ENCODE measurements at places on chromosomes 16 and 17. TPM values are rescaled to one million over a fixed set of nuclear protein-coding genes. Genes with fewer than 3 reads are reported as not detected.

NPIPA7 gene
- total RNA-seq = 9.7 TPM

NLGN2 gene
- total RNA-seq = 17.5 TPM

ZP2 gene
- not detected for total RNA-seq

ASGR1 gene
- total RNA-seq = 1.2 TPM

SLC6A2 gene
- 0.05 TPM for total RNA-seq

PABPN1L gene
- not detected for total RNA-seq

FZD2 gene
- 37.5 TPM for total RNA-seq

GJC1 gene
- 26.1 TPM for total RNA-seq

RHBDF1 gene
- total RNA-seq = 28.2 TPM

CASKIN1 gene
- 0.47 TPM for total RNA-seq

ACSM3 gene
- total RNA-seq = 2.9 TPM

ABAT gene
- 0.26 TPM for total RNA-seq

TEX14 gene
- 0.33 TPM for total RNA-seq

SLC13A2 gene
- total RNA-seq = 0.10 TPM

CACNG5 gene
- not detected for total RNA-seq

WFIKKN2 gene
- 0.02 TPM for total RNA-seq

CCDC102A gene
- total RNA-seq = 9.3 TPM

NOL3 gene
- 108 TPM for total RNA-seq

EVPL gene
- total RNA-seq = 17.0 TPM

TP53TG3C gene
- total RNA-seq = not detected

NPEPPS gene
- total RNA-seq = 53.4 TPM

CD300H gene
- not detected for total RNA-seq

IKZF3 gene
- not detected for total RNA-seq

TLCD2 gene
- 1.6 TPM for total RNA-seq

OR2C1 gene
- total RNA-seq = not detected

FAM234A gene
- 49.1 TPM for total RNA-seq

SCGB1C2 gene
- not detected for total RNA-seq

ATP2C2 gene
- 0.22 TPM for total RNA-seq

CTRL gene
- total RNA-seq = 1.9 TPM

FOXO3B gene
- total RNA-seq = 4.2 TPM

KIF2B gene
- total RNA-seq = not detected

AATK gene
- 0.55 TPM for total RNA-seq

SOST gene
- 0.03 TPM for total RNA-seq

G6PC1 gene
- total RNA-seq = not detected

AHSP gene
- not detected for total RNA-seq

KRTAP4-4 gene
- total RNA-seq = not detected

FBXL16 gene
- 15.2 TPM for total RNA-seq

EPN3 gene
- total RNA-seq = 0.12 TPM

C16orf86 gene
- 0.13 TPM for total RNA-seq

PIGL gene
- 17.0 TPM for total RNA-seq

CCDC144A gene
- 1.2 TPM for total RNA-seq

CYGB gene
- total RNA-seq = 1.7 TPM

CNGB1 gene
- 0.08 TPM for total RNA-seq

SERPINF2 gene
- 5.2 TPM for total RNA-seq

SYNGR2 gene
- 208 TPM for total RNA-seq

RHOT1 gene
- 22.8 TPM for total RNA-seq

CLEC10A gene
- total RNA-seq = not detected

HSD17B1 gene
- total RNA-seq = 1.5 TPM

DOC2B gene
- 2.2 TPM for total RNA-seq

IGFALS gene
- total RNA-seq = not detected

ZG16 gene
- total RNA-seq = not detected

TMED6 gene
- not detected for total RNA-seq

ENPP7 gene
- total RNA-seq = not detected

RAB37 gene
- total RNA-seq = 1.4 TPM

Measured in A549 treated with AZD2906 at 1 μM for 4 hours (cell line).